ENCODE measurements at places on chromosomes 2 and 18.

- no peak for DNase-seq
Measured at GRCh38 chr2:134852518-134852917, 14.1 kb downstream of the ACMSD start.

- no peak for DNase-seq
Measured at GRCh38 chr2:82391386-82391785, 2067.7 kb downstream of the SUCLG1 start.

DNA sequence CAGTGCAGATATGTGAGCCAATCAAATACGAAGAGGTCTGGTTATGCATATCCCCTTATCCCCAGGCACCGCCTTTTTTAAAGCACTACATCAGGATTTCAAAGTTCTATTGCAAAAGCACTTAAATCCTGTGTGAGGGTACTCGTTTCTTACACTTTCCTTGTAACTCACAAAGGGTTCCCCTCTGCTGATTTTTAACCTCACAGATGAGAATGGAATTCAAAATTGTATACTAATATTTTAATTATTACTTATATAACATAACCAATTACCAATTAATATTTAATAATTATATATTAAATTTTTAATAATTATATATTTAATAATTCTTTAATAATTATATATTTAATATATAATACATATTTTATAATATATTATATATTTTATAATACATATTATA lies 126.2 kb upstream of the MAPRE2 start:
- DNase-seq = no peak

GRCh38 chr2:26570083-26570430 lies 71.1 kb downstream of the CIB4 start:
- DNase-seq = no peak

DNA sequence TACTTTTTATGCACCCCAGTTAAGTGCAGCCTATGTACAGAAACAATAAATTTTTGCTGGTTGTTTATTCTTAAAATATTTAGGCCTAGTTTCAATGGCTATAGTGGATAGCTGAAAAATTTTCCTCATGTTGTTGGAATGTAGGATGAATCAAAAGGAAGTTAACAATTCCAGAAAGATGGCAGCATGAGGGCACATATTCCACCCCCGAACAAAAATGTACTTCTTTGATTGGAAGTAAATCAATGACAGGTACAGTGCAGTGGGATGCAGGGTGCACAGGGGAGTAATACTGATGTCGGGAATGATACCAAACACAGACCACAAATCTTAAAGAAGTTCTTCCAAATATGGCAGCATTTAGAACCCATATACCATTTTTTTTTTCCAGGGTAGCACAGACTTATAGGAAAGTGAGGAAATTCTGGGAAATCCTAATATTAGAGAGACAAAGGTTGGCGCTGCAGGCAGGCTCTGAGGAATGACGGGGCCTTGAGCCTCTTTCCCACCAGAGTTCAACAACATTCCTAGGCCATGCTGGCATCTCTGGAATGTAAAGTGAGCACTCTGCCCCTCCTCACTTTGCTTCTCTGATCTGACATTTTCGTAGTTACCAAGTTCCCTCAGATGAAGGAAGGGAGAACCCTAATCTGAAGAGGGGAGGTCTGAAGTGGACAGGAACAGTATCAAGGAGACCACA lies 36.6 kb upstream of the IKZF2 start:
- peak; percentile 50 for DNase-seq

- no peak for DNase-seq
Measured at GRCh38 chr2:33217406-33217805, 259.0 kb upstream of the RASGRP3 start.

DNA sequence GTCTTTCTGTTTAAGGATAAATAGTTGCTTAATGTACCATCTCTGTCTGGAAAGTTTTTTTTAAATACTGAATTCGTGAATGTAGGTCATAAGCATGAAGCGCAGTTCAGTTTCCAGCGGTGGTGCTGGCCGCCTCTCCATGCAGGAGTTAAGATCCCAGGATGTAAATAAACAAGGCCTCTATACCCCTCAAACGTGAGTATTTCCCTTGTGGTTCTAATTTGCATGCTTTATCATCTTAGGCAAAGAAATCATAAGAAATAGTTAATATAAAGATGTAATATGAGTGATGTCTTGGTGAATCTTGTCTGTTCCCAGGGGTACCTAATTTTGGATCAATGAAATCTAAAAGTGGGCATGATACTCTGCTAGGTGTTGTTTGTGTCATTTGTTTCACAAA lies 1.5 kb downstream of the NDC80 start:
- no peak for DNase-seq

- DNase-seq = no peak
Measured at GRCh38 chr2:88265352-88266303, 95.5 kb downstream of the THNSL2 start.

DNA sequence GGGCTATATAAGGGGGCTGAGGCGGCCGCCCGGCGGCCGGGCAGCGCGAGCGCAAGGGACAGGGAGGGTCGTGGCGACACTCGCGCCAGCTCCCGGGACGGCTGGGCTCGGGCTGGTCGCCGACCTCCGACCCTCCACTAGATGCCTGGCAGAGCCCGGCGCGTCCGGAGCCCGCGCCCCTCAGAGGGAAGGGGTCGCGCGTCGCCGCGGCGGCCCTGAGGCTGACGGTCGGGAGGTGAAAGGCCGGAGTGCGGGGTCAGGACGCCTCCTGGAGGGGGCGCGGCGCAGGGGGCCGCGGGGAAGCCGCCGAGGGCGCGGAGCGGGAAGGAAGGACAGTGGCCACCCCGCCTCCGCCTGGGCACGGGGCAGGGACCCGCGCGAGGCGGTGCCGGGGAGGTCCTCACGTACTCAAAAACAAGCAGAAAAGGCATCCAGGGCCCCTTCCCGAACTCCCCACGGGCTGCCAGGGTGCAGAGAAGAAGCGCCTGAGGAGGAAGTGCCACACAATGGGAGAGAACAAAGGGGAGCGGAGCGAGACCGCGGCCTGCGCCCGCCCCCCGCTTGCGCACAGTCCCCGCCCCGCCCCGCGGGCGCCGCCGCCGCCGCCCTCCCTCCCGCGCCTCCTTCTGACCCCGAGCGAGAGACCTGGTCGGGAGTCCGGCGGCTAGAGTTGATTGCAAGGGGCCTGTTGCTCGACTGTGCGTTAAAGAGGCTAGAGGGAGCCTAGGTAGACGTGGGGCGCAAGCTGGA lies 776 bp upstream of the KLF7 start:
- DNase-seq = peak; percentile 70

DNA sequence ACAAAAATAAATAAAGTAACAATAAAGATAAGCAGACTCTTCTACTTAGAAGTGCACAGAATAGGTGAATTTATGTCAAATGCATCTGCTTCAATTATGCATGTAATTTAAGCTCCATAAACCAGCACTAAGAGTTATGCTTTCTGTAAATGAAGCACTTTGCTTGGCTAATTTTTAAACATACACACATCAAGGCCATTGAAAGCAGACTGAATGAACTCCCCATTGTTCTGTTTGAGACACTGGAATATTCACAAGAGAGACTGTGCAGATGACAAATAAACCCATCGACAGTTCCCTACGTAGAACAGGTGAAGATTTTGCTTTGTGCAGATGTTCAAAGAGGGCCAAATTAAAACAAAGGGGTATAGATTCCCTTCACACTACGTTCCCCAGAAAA lies 133.4 kb downstream of the PID1 start:
- DNase-seq = no peak

DNA sequence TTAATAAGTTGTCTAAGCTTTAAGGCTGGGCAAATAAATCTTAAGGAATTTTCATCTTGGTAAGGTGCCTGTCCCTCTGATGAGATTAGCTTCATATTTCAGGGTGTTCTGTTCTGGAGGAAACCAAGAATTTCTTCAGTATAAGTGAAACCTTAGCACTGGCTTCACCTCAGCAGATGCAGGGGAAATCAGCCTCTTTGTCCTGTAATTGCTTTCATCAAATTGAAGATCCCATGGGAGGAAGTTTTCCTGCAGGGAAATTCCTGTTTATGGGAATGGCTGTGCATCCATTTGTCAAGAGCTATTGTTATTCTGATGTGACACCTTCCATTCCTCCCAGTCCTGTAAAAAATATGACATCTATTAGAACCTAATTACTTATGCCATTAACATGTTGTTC lies 174.5 kb downstream of the PTPRM start:
- no peak for DNase-seq

DNA sequence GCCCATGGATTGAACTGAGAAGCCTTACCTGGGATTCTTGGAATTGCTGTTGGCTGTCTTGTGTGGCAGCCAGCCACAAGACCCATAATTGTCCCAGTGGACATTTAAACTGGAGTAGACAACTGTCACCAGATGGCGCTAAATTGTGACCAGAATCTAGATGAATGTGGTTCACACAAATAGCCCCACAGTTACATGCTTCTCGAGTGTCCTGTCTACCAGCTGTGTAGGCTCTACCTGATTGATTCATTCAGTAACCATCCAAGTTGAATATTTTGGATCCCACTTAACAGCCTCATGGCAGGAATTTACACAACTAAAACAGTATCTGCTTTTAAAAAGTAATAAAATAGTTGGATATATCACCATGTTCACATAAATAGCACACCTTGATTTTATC lies 73.2 kb downstream of the MAP4K4 start:
- DNase-seq = no peak

DNA sequence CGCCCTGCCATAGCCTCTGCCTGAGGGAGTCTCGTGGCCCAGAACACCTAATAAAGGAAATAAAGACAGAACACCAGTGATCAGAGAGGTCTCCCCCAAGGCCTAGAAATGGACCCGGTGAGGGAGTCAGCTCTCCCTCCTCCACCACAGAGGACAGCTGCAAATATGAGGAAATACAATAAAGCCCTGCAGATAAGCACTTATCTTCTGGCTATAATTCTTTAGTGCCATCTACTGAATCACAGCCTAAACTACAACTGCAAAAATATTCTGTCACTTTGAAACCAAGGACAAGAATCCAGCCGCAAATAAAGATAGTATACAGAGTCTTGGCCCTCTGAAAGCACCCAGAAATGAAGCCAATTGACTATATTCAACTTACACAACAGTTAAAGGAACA lies 42.4 kb upstream of the TACR1 start:
- DNase-seq = no peak

DNA sequence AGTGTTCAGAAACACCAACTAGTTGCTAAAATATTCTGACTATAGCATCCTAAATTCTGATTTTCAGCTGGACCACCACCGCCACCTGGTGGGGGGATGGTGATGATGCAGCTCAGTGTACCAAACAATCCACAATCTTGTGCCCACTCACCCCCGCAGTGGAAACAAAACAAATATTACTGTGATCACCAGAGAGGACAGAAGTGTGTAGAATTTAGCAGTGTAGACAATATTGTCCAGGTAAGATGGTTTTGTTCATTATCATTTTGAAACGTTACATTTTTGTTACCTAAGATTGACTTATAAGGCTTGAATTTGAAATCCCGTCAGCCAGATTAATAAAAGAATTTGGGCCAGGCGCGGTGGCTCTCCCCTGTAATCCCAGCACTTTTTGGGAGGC lies 31.7 kb upstream of the UBXN4 start:
- peak; percentile 10 for DNase-seq

DNA sequence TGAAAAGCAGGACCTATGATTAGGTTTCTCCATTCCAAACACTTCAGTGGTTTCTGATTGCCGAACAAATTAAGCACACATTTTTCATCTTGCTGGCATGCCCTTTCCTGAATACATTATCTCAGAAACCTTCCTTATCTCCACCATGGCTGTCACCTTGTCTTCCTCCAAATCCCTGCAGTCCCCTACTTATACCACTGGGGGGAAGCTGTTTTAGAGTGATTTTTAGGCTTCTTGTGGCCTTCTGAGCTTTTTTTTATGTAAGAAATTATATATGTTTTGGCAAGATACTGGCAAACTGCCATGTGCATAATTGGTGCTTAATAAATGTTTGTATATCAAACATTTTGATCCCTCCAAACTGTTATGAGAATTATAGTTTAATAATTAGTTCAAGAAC lies 229.2 kb downstream of the MYT1L start:
- DNase-seq = no peak

GRCh38 chr2:217599906-217600305 lies 402.9 kb downstream of the TNS1 start:
- no peak for DNase-seq

DNA sequence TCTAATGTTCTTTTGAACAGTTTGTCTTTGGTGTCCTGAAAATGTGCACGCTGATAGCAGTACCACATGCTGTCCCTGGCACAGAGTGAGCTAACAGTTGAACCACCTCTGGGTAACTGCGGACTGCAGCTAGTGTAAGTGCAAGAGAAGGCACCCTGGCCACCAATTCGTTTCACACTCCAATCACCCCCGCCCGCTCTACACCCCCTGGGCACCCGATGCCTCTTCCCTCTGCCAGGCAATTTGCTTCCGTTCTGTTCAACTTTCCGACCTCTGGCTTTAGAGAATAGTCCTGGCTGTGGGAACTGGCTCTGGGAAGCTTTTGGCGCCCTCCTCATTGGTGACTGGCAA lies 1.4 kb downstream of the DOCK10 start:
- DNase-seq = no peak

DNA sequence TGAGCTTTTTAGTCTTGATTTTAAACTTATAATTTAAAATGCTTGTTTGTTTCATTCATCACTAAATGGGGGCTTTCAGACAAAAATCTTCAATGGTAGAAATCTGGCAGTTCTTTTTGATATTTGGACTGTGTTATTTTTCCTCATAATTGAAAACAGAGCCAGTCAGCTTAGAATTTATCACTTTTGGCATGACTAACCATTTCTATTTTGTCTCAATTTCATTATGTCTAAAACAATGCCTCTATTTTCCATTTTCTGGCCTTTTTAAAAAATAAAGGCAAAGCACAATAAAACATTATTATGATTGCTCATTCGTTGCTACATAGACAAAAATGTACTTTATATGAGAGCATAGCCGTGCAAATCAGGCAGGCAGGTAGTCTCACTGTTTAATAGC lies 434.5 kb downstream of the XIRP2 start:
- DNase-seq = no peak

DNA sequence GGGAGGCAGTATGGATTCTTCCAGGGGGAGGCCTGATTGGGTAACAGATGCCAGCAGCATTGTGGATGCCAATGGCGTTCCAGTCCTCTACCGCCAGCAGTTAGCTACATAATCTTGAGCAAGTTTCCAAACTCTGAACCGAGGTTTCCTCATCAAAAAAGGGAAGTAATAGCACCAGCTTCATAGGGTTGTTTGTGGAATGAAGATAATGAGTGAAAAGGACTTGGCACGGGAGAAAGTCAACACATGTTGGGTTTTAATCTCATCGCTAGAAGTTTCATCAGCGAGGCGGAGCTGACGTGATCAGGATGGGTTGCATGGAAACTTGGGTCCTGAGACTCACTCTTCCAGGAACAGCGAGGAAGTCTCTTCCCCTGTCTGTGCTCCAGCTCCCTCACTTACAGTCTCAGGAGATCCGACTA lies 266.7 kb downstream of the SH3BP4 start:
- no peak for DNase-seq

DNA sequence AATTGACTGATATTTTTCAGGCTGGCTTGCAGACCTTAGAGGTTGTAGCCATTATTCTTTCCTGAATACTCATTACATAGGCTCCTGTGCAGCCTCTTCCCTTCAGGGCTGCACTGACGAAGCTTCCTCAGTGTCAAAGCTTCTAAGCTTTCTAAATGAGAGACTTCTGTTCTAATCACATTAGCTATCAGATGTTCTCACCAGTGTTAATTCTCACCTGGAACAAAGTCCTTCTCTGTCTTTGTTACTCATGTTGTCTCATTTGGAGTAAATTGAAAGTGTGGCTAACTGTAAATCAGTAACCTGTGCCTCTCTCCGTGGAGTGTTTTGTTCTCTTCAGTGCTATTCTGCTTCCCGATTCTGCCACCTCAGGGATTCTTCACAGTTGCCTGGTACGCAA lies 76.9 kb downstream of the MC4R start:
- no peak for DNase-seq

- no peak for DNase-seq
Measured at GRCh38 chr2:20165677-20166509, 59.0 kb downstream of the SDC1 start.

All from fibroblast of skin of left biceps (primary cell).